ENCODE measurements at places on chromosomes 12 and 14.

DNA sequence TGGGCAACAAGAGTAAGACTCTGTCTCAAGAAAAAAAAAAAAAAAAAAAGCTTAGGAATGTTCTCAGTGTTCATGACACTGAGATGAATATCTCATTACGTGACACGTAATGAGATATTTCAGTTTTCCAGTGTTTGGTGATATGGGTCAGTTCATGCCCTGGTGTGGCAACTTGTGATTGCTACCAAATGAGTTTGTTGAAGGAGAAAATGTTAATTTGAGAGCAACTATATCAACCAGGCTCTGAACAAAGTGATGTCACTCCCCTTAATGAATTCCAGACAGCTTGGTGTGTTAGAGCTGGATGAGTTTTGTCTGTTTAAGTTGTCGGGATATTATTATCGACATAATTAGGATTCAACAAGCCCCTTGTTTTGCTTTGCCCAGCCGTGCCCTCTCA is 211.7 kb downstream of the DPF3 start:
- DNase-seq: no peak

DNA sequence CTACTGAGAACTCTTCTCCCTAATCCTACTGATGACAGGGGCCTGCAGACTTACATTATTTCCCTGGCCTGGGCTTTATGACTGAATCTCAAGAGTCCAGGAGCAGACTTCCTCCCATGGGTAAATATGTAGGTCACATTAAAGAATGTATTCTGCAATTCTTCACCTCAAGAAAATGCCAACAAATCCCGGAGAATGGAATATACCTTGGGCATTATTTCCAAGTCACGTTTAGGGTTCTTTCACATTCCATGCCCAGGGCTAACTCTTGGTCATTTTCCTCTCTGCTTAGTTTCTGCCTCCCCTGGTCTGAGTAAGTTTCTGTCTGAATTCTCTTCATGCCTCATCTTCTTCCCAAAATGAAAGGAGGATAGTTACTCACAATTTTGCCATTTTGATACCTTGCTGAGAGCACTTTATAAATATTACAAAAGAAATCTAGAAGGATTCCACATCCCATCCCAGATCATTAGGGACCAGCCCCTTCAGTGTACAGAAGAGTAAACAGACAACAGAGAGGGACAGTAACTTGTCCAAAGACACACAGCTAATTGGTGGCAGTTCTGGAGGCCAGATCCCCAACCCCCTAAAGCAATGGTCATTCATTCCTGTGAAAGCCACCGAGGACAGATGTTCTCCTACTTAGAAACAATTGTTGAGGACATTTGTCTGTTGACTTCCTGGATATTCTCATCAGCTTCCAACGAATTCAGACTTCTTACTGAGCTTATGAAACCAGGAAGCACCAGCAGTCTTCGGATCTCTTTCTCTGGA is 605 bp downstream of the PAH start:
- no peak for DNase-seq

GRCh38 chr14:98949481-98950135 is 322.4 kb downstream of the BCL11B start:
- DNase-seq: no peak

DNA sequence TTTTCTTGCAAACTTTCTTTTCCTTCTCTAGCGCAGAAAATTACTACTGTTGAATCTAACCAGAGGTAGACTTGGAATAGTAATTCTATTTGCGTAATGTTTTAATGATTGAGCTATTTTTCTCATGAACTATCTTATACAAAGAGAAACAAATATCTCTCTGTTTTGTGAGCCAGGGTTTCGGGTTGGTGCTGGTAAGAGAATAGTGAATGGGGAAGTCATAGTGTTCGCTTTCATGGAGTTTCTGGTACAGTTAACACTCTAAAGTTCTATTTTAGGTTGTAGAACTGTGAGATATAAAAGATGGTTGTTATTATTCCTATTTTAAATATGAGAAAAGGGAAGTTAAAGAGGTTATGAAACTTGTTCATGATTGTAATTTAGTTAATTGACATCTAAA is 6.6 kb downstream of the CLEC1B start:
- no peak for DNase-seq

DNA sequence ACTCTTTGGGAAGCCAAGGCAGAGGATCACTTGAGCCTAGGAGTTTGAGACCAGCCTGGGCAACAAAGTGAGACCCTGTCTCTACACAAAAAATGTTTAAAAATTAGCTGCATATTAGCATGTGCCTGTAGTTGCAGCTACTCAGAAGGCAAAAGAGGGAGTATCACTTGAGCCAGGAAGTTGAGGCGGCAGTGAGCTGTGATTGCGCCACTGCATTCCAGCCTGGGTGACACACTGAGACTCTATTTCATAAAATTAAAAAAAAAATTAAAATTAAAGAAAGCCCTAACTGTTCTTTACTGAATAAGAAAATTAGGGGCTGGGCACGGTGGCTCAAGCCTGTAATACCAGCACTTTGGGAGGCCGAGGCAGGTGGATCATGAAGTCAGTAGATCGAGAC is 27.0 kb downstream of the SENP1 start:
- no peak for DNase-seq

DNA sequence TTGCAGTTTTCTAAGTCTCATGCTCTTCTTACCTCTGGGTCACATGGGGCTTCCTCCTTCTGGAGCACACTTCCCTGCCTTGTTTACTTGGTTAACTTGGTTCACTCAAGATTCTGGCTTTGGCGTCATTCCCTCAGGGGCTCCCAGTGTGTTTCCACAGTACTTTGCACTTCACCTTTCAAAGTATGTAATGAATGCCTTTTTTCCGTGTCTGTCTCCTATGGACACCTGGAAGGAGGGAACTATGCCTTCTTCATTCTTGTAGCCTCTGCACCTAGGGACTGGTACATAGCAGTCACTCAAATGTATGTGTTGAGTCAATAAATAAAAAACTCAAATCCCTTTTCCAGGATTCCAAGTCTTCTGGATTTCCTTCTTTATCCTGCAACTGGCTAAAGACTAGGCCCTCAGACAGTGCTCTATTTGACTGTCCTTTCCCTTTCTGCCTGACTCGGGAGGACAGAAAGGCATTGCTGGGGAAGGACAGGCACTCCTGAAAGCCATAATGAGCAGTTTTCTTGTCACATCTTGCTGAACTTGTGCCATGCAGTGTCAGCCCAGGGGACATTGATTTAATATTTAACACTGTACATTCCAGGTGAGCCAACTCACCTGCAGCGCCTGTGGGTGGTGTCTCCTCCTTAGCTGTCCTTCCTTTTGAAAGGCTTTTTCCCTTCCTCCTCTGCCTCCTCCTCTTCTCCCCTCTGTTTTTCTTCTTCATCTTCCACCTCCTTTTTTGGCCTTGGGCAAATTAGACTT is 12.8 kb downstream of the MYRFL start:
- no peak for DNase-seq

DNA sequence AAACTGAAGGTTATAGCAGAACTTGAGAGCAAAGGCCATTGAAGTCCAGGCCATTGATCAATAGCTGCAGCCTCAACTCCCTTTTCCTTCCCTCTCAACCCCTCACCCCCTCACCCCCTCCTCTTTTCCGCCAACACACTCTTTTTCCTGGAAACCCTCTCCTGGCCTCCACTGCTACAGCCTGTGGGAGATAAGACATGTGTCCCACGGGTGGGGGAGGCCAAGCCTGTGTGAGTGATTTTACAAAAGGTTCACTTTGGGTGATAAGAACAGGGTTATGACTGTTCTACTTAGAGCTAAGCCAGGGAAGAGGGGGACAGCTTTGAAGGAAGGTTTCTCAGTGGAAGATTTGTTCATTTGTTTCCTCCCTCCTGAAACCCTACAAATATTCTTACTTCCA is 9.2 kb upstream of the FGF23 start:
- DNase-seq: no peak

DNA sequence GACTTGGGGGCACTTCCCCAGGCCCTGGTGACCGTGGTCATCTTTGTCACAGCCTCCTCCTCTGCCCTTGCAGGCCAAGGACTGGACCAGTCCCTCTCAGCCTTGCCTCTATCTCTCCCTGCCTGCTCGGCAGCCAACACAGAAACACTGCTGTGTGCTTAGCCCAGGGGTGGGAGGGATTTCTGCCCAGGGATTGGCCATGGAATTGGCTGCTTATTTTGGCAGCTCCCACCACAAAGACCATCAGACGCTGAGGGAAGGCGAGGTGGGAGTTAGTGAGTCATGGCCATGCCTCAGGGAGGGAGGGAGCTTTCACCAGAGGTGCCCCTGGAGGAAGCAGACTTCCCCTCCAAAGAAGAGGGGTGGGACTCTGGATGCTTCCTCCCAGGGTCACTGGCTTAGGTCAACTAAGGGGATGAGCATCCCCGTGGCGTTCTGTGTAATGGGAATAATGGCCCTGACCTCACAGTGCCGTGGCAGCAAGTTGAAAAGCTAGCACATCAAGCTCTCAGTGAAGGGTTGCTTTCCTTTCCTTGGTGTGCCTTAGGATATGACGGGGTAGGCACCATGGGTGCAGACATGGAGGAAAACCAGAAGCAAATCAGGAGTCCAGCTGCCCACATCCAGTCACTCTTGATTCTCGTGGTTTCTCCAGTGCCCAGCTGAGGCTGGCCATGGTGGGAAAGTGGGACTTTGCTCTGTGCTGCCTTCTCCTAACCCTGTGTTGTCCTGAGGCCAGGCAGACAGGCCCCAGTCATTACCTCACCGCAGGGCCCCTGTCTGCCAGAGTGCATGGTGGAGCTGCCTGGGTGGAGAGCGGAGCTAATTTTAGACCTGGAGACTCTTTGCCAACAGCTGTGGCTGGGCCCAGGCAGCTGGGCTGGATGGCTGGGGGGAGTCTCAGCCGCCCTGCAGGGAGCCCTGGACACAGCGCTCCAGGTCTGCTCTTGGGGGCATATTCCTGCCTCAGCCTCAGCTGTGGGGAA is 21.4 kb downstream of the B4GALNT3 start:
- DNase-seq: no peak

- DNase-seq: no peak
Observed at GRCh38 chr12:64006211-64006825, 161.8 kb downstream of the SRGAP1 start.

- peak; percentile 60 for DNase-seq
Observed at GRCh38 chr14:67883717-67884116, 64.1 kb downstream of the RAD51B start.

DNA sequence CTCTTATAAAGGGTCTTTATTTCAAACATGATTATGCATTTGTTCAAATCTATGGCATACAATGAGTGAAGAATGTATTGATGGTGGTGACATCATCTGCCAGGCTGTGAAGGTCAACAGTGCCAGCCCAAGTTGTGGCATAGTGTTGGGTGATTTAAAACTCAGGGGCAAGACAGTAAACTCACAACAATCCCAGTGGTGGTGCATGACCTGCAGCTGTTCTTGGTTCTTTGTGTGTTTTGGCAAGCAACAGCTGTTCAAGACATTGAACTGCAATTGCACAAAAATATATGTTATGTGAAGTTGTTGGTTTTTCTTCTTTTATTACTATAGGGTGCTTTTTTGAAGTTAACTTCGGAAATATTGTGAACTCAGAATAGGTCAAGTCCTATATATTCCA is 851.6 kb downstream of the NRXN3 start:
- DNase-seq: no peak

DNA sequence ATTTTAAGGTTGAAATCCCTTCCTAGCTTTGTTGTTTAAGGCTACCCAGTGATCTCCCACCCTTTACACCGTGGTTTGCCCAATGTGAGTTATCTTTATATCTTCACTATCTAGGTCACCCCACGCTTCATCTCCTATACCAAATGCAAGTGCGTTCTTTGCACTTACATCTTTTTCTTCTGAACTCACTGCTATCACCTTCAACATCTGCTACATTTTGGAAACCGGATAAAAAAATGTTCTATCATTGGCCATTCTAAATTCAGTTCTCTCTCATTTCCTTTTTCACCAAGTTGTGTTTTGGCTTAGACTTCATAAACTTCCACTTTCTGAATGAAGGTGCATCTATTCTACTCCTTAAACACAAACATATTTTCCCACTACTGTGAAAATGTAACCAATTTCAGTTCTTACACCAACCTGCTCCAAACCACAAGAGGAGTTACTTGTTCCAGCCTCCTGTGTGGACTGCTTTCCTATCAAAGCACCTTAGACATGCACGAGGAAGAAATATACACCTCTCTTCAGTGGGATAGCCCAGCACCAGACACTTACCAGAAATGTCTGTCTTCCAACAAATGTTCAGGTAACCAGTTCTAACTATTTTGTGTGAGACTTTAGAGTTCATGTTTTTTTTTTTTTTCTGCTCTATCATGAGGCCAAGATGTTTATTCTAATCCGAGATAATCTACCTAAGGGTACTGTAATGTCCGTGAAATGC is 21.9 kb downstream of the CLEC9A start:
- DNase-seq: no peak

DNA sequence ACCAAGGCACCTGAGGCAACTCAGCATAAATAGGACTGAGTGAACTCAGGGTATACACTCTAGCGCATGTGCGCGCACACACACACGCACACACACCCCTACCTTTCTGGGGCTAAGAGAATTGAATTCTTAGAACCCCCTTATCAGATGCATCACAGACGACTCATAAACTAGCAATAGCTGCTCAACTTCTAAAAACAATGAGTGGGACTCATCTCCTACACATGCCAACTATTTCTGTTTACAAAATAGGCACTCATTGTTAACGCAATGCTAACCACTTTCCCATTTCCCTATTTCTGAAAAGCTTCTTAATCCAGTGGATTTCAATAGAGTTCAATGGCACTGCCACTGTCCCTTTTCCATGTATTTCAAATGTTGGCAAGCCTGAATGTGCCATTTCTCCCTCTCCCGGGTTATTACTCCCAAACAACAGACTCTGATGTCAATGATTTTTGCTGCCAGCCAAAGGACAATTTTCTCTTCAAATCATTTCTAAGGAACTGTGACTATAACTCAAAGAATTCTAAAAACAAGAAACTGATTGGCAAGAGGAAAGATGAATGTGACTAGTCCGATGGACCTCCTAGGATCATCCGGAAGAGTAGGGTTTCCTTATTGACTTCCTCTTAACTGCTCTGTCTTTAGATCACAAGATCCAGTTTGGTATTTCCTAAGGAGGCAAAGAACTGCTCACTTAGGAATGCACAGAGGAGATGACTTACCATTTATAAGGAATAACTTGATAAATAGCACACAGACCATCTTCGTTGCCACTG is 48.8 kb downstream of the SLC38A1 start:
- DNase-seq: peak; percentile 79

GRCh38 chr12:84732828-84733340 is 179.7 kb downstream of the SLC6A15 start:
- no peak for DNase-seq
